ENCODE measurements at places on chromosomes 2 and 18. TPM values are rescaled to one million over a fixed set of nuclear protein-coding genes. Genes with fewer than 3 reads are reported as not detected.

Gene LRATD1
- 3.8 TPM for total RNA-seq

Gene PAIP2B
- total RNA-seq: 8.4 TPM

Gene EIPR1
- 9.7 TPM for total RNA-seq

Gene ST6GAL2
- total RNA-seq: 2.2 TPM

Gene DSG2
- 25.5 TPM for total RNA-seq

Gene DLGAP1
- 0.10 TPM for total RNA-seq

Gene BOLL
- total RNA-seq: not detected

Gene FKBP7
- 12.7 TPM for total RNA-seq

Gene CABYR
- total RNA-seq: 2.6 TPM

Gene NGEF
- total RNA-seq: 20.0 TPM

Gene CELF4
- total RNA-seq: 0.06 TPM

Gene SOS1
- total RNA-seq: 11.7 TPM

Gene NTSR2
- not detected for total RNA-seq

Gene AQP4
- total RNA-seq: 1.3 TPM

Gene PROKR1
- total RNA-seq: not detected

Gene FRZB
- 0.14 TPM for total RNA-seq

Gene LRP2
- total RNA-seq: 4.4 TPM

Gene DNMT3A
- total RNA-seq: 7.1 TPM

Gene FBLN7
- total RNA-seq: 1.4 TPM

Gene CAVIN2
- 17.5 TPM for total RNA-seq

Gene NCKAP5
- 6.1 TPM for total RNA-seq

Gene RNF144A
- 1.7 TPM for total RNA-seq

Gene UGT1A4
- total RNA-seq: 117 TPM

Gene CYP26B1
- total RNA-seq: 4.0 TPM

Gene MPP4
- total RNA-seq: not detected

Gene SERPINB13
- total RNA-seq: not detected

Gene ST3GAL5
- 10.5 TPM for total RNA-seq

Gene MC4R
- total RNA-seq: not detected

Gene ADGRF3
- total RNA-seq: not detected

Gene R3HDM1
- total RNA-seq: 8.0 TPM

Gene FIGN
- 3.9 TPM for total RNA-seq

Gene MC5R
- not detected for total RNA-seq

Gene EIF2AK3
- total RNA-seq: 10.1 TPM

Gene SIX3
- not detected for total RNA-seq

Gene IL1RL2
- total RNA-seq: 2.4 TPM

Gene KLHL41
- total RNA-seq: 0.22 TPM

Gene SLC9A2
- not detected for total RNA-seq

Gene PECR
- total RNA-seq: 115 TPM

Gene GPR55
- not detected for total RNA-seq

Gene ALPI
- 0.19 TPM for total RNA-seq

Gene BCL2
- 1.4 TPM for total RNA-seq

Gene COL4A4
- 2.3 TPM for total RNA-seq

Gene IL36A
- total RNA-seq: not detected

Gene MYO7B
- 2.7 TPM for total RNA-seq

Gene IMMT
- 48.9 TPM for total RNA-seq

Gene NR4A2
- 1.2 TPM for total RNA-seq

Gene MOGAT1
- total RNA-seq: 1.5 TPM

Gene TMEM178A
- total RNA-seq: 0.81 TPM

Gene DPP10
- total RNA-seq: 0.18 TPM

Gene RAMP1
- total RNA-seq: 24.2 TPM
